Nephron progenitor cell (in vitro differentiated cells): ENCODE measurements at places on chromosomes 6 and 20.

- no peak overlapping the region for H3K27ac ChIP-seq
- no peaks in the 10 kb centered on the region for H3K36me3 ChIP-seq
- H3K4me3 ChIP-seq = no peak overlapping the region
- peak; percentile 83 for DNase-seq
- peaks cover 11% of the 10 kb centered on the region for H3K27me3 ChIP-seq
- H3K4me1 ChIP-seq = peaks cover 24% of the 10 kb centered on the region
These were observed 7.9 kb upstream of the CDSN start for GRCh38 chr6:31128093-31128676.

DNA sequence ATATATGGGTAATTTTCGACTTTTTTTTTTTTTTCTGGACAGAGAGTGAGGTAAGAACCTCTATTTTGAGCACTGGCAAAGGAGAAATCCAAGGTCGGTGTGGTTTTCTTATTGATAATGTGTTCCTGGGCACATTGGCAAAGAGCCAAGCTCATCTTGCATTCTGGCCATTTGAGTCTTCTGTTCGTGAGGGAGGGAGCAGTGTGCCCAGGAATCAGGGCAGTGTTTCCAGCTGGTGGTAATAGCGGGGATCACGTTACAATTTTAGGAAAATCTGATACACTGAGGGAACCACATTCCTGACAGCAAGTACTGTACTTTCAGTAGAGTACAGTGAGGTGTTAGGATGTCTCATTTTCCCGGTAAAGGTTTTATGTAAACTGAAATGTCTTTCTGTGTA, 442.3 kb upstream of the MAP3K7 start:
- H3K4me3 ChIP-seq = no peak overlapping the region
- H3K27ac ChIP-seq = peak overlapping the region; percentile 34

- H3K27ac ChIP-seq = no peak overlapping the region
- DNase-seq = no peak
- H3K36me3 ChIP-seq = no peaks in the 10 kb centered on the region
- peaks cover 19% of the 10 kb centered on the region for H3K27me3 ChIP-seq
These were observed 243.8 kb downstream of the CDH26 start for GRCh38 chr20:60202046-60202445.

DNA sequence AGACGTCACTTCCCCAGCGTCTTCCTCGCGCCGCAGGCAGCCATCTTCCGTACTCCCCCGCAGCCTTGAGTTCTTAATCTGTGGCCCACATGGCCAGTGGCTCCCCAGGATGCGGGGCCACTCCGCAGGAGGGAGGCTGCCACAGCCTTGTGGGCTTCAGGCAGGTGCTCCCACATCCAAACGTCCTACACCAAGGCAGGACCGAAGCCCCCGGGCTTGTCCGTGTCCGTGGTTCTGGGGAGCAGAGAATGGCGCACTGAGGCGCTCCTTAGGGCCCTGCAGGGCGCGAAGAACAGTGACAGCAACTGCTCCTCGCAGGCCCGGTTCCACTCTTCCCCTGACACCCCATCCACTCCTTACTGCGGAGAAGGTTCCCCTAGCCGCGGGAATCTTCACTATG, 755.8 kb downstream of the PRIM2 start:
- H3K36me3 ChIP-seq = no peaks in the 10 kb centered on the region
- no peak overlapping the region for H3K27ac ChIP-seq
- H3K27me3 ChIP-seq = peaks cover 3% of the 10 kb centered on the region
- H3K4me3 ChIP-seq = no peak overlapping the region
- no peaks in the 10 kb centered on the region for H3K4me1 ChIP-seq
- DNase-seq = no peak

DNA sequence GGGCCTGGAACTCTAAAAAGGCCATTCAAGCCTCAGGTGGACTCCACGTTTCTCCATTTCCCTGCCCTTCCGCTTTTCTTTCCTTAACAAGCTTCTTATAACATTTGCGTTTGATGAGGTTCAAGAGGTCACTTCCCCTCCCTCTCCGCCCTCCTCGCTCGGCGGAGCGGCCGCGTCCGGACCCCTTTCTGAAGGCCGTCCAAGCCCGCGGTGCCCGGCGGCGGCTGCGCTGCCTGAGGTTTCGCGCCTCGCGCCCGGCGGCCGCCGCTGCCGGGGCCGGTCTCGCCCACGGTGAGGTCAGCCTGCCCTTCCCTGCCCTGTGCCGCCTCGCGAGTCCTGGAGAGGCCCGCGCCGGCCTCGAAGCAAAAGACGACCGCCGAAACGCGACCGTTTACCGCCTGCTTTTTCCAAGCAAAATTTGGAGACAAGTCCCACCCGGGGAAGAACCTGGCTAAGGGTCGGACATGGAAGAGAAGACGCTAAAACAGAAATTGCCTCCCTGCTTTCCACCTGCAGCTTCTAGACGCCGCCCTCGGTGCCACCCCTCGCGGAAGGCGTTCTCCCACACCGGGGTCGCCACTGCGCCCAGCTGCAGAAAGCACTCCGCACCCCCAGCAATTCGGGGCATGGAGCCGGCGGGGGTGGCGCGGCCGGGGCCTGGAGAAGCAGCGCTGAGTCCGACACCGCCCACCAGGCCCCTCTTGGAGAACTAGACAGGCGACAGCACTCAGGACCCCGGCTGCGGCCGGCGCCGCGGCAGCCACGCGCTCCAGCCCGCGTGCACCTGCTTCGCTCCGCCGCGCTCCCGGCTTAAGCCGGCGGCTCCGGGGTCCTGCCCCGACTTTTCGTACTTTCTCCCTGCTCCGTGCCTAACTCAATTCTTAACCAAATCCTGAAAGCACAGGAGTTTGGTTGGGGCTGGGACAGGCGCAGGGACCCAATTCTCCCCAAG, 11.0 kb upstream of the FOXF2 start:
- no peaks in the 10 kb centered on the region for H3K36me3 ChIP-seq
- H3K4me3 ChIP-seq = no peak overlapping the region
- H3K27me3 ChIP-seq = peaks cover 99% of the 10 kb centered on the region
- DNase-seq = peak; percentile 52

DNA sequence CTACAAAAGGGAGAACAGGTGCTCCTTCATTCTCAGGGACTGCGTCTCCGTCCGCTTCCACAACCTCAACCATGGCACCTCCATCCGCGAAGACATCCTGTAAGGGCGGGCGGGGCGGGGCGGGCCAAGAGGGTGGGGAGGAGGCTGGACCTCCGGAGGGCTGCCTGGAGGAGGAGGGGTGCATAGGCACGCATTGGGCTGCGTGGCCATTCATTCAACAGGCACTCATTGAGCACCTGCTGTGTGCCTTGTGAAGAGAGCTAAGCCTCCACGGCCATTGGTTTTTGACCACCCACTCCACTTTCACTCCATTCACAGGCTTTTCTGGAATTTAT, 435 bp downstream of the ZSWIM3 start:
- DNase-seq = no peak
- peak overlapping the region; percentile 95 for H3K4me3 ChIP-seq
- H3K27me3 ChIP-seq = peaks cover 3% of the 10 kb centered on the region
- peaks cover 14% of the 10 kb centered on the region for H3K36me3 ChIP-seq
- peak overlapping the region; percentile 81 for H3K27ac ChIP-seq
